ENCODE measurements at places on chromosomes 6 and 20.

- no peak for DNase-seq
Observed at GRCh38 chr6:113526553-113526952, 330.6 kb upstream of the MARCKS start.

DNA sequence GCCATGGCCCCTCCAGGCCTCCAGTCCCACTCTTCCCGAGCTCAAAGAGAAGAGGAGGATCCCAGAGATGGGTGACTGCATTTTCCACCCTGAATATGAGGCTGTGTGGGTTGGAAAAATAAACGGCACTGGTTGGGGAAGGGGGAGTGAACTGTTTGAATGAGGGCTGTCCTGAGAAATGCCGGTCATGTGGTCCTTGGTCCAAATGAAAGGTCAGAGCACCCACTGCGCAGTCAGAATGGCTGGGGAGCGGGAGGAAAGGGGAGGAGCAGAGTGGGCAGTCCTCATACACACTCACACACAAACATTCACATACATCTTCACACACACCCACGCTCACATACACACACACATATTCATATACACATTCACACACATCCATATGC lies 83.1 kb downstream of the MRPL14 start:
- DNase-seq: no peak

- DNase-seq: no peak
Observed at GRCh38 chr6:53330137-53330536, 18.6 kb downstream of the ELOVL5 start.

DNA sequence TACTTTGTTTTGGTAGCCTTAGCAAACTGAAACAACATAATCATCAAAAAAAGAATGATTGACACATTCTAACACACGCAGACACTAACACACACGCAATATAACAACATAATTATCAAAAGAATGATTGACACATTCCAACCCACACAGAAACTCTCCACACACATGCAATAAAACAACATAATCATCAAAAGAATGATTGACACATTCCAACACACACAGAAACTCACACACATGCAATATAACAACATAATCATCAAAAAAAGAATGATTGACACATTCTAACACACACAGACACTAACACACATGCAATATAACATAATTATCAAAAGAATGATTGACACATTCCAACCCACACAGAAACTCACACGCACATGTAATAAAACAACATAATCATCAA lies 172.4 kb downstream of the THBS2 start:
- DNase-seq: no peak

DNA sequence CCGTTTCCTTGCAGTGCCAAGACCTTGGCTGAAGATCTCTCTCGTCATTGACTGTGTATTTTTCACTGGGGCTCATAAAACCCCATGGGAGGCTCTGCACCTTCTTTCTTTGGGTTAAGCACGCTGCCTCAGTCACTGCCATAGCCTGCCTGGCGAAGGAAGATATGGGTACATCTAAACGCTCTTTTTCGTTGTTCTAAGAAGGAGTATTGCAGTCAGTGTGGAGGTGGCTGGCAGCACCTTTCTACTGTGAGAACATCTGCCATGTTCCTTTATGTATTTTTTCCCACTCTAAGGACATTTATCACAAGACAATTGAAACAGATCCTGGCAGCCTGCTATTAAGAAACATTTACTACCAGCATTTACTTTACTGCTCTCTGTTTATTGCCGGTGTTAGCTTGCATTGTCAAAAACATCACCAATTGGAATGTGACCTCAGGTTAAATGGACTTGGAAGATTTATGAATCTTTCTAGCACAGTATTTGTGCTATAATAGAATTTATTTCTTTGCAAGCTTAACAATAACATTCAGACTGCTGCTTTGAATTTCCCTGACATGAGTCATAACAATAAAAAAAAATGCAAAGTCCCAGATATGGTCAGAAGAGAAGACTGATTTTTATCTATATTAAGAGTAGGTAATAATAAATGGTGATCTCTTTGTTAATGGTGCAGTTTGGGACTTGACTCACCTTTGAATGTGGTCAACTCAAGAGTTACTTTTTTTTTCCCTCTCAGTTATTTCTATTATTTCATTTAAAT lies 62.2 kb upstream of the CLDN20 start:
- DNase-seq: no peak

DNA sequence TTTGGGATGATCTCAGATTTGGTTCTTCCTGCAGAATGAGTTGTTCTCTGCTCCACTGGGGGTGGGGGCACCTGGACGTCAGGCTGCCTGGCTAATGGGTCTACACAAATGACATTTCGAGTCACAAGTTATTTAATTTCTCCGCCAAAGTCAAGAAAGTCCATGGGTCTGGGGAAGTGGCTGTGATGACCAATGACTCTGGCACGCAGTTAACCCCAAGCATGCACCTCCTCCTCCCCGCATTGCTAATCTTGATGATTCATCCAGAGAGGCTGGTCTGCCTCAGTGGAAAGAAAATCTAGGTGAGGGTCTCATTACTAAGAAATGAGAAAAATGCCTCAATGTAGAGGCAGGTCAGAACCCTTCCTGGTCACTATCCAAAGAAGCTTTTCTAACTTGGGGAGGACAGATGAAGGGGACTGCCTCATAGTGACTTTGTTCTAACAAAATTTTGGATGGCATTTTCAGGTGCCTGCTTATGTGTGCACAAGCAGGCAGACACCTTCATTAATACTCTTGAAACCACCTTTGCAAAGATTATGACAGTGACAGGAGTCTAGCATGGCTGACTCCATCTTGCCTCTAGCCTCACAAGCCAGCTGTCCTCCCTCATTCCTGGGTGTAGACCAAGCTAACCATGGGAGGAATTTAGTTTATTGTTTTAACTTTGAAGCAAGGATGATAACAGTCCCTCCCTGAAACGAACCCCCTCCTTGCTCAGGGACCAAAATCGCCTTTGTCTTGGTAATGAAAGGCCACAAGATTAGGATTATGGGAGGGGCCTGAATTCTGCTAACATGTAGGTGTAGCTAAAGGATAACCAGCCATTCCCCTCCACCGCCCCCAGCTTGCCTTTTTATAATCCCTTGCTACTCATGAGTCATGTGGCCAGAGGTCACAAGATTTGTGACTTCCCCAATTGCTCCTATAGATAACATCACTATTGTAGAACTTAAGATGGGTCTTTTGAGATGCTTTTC lies 98.6 kb upstream of the MRPS10 start:
- DNase-seq: peak; percentile 68

DNA sequence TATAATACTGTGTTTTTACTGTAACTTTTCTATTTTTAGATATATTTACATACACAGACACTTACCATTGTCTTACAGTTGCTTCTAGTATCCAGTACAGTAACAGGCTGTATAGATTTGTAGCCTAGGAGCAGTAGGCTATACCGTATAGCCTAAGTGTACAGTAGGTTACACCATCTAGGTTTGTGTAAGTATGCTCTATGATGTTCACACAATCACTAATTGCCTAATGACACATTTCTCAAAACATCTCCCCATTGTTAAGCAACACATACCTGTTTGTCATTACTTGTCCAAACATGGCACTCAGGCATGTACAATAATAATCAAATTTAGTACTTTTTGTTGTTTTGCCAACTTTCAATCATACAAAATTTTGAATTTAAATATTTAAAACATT lies 757.3 kb downstream of the DOK5 start:
- DNase-seq: no peak

DNA sequence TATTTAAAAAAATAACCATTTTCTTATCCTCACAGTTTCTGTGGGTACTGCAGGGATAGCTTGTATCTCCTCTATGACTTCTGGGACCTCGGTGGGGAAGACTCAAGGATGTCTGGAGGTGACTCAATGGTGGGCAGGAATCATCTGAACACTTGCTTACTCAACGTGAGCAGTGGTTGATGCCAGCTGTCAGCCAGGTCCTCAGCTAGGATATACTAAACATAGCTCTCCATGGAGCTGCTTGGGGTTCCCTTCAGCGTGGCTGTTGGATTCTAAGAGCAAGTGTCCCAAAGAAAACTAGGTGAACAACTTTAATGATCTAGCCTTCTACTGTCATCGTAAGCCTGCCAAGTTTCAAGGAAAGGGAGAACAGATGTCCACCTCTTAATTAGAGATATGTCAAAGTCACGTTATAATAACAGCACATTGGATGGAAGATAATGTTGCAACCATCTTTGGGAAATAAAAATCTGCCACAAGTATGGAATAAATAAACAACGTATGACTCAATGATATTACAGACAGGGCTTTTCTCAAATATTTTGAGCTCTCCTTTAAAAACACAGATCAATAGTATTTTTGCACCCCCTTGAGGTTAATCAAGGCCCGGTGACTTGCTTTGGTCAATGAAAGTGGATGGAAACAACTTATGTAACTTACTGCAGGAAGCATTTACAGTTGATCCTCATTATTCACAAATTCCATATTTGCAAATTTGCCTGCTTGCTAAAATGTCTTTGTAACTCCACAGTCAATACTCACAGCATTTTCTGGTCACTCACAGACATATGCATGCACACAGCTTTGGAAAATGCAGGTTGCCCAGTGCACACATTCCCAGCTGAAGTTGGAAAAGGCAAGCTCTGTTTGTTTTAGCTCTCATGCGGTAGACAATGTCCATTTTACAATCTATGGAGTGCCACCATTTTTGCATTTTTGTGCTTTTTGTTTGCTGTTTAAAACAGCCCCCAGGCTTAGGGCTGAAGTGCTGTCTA lies 6.6 kb upstream of the HEBP2 start:
- DNase-seq: no peak

- no peak for DNase-seq
Observed at GRCh38 chr20:9668381-9668780, 154.0 kb downstream of the LAMP5 start.

GRCh38 chr6:120274547-120274946 lies 925.0 kb upstream of the MAN1A1 start:
- no peak for DNase-seq

Data from activated T-cell treated with anti-CD3 and anti-CD28 coated beads, Interleukin-2, amount 50 U/mL, for 72 hours (primary cell).